Activated T-helper 1 cell treated with anti-CD3 and anti-CD28 coated beads, Interleukin-12 subunit alpha, Interleukin-12 subunit beta, Interleukin-2, Interleukin-4 antibody, amounts not matched to agents 30 ng/mL and 10 ng/mL and 1 ng/mL, durations not matched to agents 14 hours and 24 hours and 36 hours (primary cell): ENCODE measurements at places on chromosomes 1 and 21. TPM values are rescaled to one million over a fixed set of nuclear protein-coding genes. Genes with fewer than 3 reads are reported as not detected.

GRCh38 chr1:243748706-243749283 is 101.2 kb downstream of the AKT3 start:
- DNase-seq, result no peak

DNA sequence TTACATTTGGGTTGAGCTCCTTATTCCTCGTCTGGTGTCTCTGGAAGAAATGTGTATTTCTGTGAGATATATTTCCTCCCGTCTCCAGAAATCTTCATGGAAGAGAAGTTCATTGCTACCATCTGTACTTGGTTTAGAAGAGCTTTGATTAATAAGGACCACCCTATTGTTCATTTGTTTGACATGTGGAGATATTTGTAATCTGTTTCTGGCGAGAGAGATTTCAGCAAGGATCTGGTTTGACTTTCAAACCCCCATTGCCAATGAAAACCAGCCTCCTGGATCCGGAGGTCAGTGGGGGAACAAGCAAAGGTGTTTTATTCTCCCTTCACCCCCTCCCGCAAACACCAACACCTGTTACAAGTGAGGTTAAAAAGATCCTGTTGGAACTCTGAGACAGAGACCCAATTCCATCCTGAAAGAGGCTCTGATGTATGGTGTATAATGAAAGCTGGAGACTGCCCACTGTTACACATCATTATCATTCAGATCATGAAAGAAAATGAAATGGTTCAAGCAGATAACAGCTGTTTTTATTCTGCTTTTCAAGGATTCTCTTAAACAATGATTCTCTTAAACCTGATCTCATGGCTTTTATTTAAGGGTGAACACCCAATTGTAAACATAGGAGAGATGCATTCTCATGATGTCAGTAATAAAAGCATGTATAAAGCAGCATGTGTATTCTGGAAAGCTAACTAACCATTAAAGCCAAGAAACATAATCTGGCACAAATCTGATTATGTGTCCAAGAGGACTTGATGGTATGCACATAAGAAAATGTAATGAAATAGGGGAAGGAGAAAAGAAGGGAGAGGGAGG is 393.5 kb upstream of the ADGRL2 start:
- DNase-seq, result no peak

DNA sequence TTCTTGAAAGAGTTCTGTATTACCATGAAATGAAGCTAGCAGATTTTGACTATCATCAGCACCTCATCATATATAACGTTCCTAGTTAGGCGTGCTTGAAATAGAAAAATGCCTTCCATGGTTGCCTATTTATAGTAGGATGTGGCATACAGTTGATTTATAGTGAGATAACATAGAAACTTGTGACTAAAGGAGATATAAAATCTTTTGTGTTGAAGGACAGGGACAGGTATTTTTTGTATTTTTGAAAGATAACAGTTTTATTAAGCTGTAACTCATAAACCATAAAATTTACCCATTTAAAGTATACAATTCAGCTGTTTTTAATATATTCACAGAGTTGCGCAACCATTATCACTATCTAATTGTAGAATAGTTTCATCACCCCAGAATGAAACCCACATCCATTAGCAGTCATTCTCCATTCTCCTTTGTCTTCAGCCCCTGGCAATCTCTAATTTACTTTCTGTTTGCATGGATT is 19.3 kb downstream of the SPEN start:
- DNase-seq, result no peak

GRCh38 chr1:3924825-3925220 is 24.8 kb upstream of the C1orf174 start:
- DNase-seq, result no peak

DNA sequence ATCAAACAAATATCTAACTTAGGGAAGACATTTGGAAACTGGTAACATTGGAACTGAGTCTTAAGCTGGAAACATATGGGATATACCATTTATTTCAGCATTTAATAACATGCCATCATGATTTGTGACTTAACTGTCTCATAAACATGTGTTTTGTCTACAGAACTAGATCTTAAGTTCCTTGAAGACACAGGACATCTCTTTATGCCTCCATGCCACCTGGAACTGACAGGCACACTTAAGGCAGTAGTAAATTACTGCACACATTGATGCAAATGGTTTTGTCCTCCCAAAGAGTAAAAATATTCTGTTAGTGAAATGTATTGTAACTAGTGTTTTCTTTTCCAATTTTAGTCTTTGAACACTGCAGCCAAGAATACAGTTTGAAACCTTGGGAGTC is 1.6 kb upstream of the EXO1 start:
- DNase-seq, result no peak

DNA sequence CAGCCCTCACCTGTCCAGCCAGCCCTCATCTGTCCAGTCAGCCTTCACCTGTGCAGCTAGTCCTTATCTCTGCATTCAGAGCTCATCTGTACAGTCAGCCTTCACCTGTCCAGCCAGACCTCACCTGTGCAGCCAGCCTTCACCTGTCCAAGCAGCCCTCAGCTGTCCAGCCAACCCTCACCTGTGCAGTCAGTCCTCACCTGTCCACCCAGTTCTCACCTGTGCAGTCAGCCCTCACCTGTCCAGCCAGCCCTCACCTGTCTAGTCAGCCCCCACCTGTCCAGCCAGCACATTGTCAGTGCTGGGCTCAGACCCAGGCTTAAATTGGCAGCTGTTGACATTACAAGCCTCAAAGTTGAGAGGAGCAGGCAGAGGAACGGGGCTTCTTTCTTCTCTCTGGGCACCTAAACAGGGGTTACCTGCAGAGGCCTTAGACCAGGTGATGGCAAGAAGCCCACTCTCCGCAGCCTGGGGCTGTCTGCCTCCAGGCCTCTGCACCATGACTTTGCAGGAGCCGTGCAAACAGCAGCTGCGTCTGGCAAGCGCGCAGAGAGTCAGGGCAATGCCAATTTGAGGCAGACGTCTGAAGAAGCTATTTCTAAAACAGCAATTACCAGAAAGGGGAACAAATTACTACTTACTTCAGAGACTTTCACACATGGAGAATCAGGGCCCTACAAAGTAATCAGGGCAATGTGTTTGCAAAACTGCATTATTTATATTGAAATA is 506.1 kb downstream of the NPHP4 start:
- DNase-seq, result no peak

- no peak for DNase-seq
These were observed 2.1 kb downstream of the LINGO4 start for GRCh38 chr1:151803164-151803563.

DNA sequence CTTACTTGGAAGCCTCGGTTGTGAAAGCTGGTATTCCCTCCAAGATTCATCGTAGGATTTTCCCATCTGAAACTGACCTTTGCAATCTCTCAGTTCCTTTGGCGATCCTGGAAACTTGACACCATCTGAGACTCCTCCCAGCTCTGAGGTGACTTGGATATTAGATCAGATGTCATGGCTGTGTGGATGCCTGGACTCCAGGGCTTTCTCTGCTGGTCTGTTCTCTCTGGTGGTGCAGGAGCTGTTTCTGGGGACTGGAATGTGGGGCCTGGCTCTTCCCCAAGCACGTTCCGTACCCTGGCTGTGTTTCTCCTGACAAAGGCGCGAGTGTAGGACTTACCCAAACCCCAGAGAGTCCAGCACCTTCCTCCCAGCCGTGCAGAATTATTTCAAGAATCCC is 252.2 kb downstream of the RPS6KC1 start:
- no peak for DNase-seq

- DNase-seq, result no peak
These were observed 16.1 kb downstream of the EBNA1BP2 start for GRCh38 chr1:43156026-43156425.

- no peak for DNase-seq
These were observed 323.5 kb downstream of the ZNF326 start for GRCh38 chr1:90318431-90318830.

GRCh38 chr1:88043834-88044233 is 640.2 kb upstream of the PKN2 start:
- DNase-seq, result no peak

- DNase-seq, result no peak
These were observed 288.3 kb downstream of the TM2D1 start for GRCh38 chr1:61436491-61437120.

- DNase-seq, result no peak
These were observed 29.8 kb upstream of the CFAP298 start for GRCh38 chr21:32641710-32642698.

- no peak for DNase-seq
These were observed 4.7 kb upstream of the SLC1A7 start for GRCh38 chr1:53147174-53147573.

DNA sequence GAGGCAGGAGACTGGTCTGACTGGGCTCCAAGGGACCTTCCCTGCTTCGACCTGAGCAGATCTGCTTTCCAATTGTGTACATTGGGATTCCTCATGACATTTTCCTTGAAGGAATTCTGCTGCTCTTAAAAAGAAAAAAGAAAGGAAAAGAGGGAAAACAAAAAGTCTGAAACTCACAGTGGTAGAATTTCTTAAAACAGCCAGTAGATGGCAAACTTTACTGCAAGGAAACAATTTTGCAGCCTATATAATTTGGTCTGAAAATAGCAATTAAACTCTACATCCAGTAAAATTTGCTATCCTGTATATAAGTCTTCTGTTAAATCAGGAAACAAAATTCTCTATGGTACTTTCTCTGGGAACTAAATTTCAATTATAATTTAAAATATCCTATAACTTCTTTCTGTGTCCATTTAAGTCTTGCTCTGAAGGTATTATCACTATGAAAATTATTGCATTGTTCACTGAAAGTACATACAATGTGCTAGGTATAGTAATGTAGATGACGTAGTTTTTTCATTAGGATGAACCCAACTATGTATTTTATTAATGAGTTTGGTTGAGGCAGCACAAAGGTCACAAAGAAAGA is 59.8 kb downstream of the CRB1 start:
- no peak for DNase-seq

- no peak for DNase-seq
These were observed 99.2 kb downstream of the PHTF1 start for GRCh38 chr1:113660088-113660487.

Gene FHAD1
- not detected in 2 replicates for total RNA-seq

Gene ADAMTS4
- total RNA-seq, result 0.23 and 0.24 TPM in 2 replicates

Gene CD2
- total RNA-seq, result 651 and 685 TPM in 2 replicates

Gene CFHR3
- total RNA-seq, result not detected in 2 replicates

Gene SDE2
- 28.2 and 28.4 TPM in 2 replicates for total RNA-seq

Gene CASQ1
- not detected in 2 replicates for total RNA-seq

Gene BSND
- total RNA-seq, result not detected in 2 replicates

Gene GOLPH3L
- total RNA-seq, result 19.1 and 20.5 TPM in 2 replicates

Gene ZNF687
- 26.9 and 27.3 TPM in 2 replicates for total RNA-seq

Gene BATF3
- 89.8 and 94.9 TPM in 2 replicates for total RNA-seq

Gene H6PD
- total RNA-seq, result 15.7 TPM in 2 replicates

Gene PTAFR
- total RNA-seq, result 0.24 and 0.62 TPM in 2 replicates

Gene PTGFR
- not detected in 2 replicates for total RNA-seq

Gene EDN2
- not detected in 2 replicates for total RNA-seq

Gene TMEM240
- 0.41 and 1.0 TPM in 2 replicates for total RNA-seq

Gene PROK1
- not detected in 2 replicates for total RNA-seq
